NCI-H526 treated with DMSO at 0.1 percent for 48 hours (cell line): ENCODE measurements at places on chromosomes 2 and 18.

DNA sequence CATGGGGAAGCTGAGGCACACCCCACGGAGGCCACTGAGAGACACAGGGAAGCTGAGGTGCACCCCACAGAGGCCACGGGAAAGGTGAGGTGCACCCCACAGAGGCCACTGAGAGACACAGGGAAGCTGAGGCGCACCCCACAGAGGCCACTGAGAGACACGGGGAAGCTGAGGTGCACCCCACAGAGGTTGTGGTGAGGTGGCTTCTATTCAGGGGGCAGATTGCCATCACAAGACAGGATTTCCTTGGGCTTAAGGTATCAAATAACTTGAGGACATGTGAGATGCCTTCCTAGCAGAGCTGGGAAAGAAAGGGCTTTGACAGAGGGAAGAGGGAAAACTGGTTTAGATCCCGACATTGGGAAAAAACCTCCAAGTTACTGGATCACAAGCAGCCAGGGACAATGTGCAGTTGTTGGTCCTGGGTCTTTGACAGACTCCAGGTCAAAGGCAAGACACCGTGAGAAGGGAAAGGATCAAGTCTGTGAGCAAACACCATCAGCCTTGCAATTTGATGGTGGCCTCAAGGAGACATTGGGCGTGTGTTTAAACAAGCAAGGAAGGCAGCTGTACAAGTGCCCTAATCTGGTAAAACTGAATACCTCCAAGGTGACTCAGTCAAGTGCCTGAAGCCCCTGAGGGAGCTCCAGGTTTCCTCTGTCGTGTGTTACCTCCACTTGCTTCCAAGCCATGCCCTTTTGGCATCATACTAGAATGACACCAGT, 133.2 kb upstream of the EPAS1 start:
- DNase-seq = no peak

DNA sequence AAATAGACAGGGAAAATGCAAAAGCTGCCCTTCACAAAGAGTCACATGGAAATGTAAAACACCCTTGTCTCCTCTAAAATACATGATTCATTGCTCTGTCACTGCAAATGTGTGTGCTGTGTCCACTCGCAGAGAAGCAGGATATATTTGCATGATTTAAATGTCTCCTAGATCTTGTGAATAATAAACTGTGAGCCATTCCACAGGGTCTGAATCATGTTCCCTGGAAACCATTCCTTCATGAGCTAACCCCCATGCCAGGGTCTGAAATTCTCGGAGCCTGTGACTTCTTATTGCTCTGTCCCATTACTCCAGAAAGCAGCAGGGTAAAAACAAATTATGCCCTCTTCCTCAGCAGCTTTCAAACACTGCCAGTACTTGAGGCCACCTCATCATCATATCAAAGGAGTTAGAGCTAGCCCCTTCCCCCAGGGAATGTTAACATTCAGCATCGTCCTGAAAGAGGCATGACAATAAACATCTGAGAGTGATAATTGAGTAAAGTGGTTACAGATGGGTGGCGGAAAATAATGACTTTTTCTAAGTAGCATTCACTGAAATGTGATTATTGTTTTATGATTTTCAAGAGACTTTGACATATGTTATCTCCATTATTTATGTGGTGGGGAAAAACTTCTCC, 11.7 kb upstream of the CNGA3 start:
- peak; percentile 95 for DNase-seq

DNA sequence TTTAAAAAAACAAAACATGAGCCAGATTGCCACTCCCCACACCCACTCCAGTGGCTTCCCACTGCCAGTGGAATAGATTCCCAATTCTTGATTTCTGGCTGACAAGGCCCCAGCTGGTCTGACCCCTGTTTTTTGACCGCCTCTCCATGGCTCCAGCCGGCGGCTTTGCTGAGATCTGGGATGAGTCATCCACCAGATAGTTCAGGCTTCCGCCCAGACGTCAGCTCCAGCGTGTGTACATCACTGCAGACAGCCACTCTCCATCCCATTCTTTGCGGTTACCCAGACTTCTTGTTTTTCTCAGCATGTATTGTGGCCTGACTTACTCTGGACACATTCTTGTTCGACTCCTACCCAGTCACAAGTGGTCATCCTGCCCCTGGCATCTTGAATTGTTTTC, 227.9 kb downstream of the GBX2 start:
- DNase-seq = no peak

DNA sequence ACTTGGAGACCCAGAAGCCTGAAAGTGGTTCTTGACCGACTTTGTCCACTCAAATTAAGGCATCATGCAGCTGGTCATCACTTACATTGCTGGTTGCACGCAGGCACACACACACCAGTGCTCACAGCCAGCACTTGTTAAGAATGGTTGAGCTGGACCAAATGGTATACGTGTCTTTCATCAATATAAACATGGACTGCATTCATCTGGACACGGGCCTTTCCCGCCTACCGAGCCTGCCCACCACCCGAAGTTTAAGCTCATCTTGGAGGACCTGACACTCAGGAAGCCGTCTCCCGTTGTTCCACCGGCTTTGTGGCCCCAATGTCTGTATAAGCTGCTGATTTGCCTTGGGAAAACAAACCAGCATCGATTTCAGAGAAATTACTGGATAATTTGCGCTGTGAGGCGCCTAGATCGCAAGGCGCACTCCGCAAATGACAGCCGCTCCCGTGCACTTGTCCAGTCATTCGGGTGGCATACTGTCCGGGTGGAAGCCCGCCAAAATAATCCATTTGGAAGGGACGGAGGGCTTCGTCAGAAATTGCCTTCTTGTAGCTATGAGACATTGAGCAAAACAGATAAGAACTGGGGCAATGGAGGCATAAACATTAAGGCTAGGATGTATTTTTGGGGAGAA, 40.1 kb upstream of the AKAIN1 start:
- DNase-seq = no peak

DNA sequence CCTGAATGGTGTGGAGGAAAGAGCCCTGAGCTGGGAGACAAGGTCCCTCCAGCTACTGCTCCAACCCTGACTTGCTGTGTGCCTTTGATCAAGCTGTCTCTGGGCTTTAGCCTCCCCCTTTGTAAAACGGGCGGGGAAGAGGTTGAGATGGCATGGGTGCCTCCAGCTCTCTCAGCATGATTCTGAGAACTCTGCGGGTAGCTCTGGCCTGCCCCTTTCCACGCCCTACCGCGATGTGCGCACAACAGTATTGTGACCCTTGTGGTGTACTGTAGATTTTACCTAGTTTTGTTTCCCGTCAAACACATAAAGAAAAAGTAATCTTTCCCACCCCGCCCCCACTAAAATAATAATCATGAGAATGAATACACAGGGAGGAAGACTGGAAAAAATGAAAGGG, 5.3 kb downstream of the CD8A start:
- no peak for DNase-seq
